Activated CD8-positive, alpha-beta memory T cell treated with anti-CD3 and anti-CD28 coated beads for 1 hour (primary cell): ENCODE measurements at places on chromosomes 5 and 9.

- no peak for DNase-seq
Observed at GRCh38 chr5:131224387-131225201, 39.3 kb upstream of the CDC42SE2 start.

GRCh38 chr9:90062982-90063381, 458.2 kb downstream of the GADD45G start:
- no peak for DNase-seq

DNA sequence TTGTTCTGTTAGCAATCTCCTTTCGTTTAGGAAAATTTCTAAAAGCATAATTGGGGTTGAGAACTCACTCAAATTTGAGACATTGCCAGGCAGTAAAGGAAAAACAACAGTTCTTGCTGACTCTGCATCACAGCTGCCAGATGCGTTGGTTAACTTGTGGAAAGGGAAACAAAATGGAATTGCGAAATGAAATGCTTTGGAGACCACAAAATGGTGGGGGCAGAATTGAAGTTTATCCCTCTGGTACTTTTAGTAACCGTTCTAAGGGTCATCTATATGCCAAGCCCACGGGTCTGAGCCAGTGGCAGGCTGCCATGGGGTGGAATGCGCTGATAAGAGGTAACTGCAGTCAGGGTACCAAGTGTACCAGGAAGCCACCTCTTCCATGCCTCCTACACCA, 28.6 kb upstream of the SELENOP start:
- DNase-seq: no peak

DNA sequence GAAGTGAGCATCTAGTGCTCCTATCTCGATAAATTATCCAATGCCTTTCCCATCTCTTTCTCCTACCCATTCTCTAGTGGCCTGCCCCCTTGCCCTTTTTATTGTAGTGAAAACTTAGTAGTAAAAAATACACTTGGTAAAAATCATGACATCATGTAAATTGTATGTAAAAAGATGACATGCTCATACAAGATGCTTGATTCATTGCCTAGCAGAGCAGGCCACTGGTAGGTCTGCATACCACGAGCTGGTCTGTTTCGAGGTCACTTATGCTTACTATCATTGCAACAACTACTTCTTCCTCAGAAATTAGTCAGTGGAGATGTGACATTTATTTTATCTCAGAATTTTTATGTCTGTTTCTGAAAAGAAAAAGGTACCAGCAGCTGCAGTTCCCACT, 177.3 kb downstream of the C9orf152 start:
- DNase-seq: no peak

DNA sequence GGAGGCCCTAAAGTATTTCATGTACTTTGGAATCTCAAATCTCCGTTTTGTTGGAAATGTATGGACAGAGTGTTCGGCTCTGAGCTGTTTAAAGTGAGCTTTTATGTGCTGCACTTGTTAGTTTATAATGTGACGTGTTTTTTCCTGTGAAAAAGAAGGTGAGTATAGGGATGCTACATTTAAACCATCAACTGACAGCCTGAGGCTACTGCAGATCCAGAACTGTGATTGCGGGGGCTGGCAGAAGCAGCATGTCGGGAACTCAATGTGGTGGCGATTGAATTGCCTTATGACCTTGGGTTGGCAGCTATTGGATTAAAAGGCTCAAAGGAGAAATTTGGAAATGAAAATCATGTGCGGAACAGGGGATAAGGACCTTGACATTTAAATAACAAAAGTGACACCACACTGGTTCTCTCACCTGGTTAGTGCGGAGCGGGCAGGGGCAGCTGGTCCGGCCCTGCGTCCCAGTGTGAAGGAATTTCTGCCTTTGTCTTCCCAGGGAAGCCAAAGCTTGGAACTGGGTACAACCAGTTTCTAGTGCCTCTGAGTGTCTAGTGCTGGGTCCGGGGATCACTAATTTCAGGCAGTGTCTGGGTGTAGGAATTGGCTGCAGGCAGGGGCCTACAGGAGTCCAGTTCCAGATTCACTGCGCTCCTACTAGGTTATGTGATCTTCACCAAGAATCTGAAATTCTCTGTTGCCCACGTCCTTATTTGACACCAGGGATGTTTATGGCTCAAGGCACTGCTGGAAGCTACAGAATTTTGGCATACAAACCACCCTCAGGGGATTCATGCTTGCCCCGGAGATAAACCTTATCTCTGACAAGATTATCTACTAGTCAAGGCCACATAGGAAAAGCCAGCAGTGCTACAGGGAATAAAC, 120.7 kb upstream of the ERCC6L2 start:
- no peak for DNase-seq
